ENCODE measurements at places on chromosomes 1 and 21.

GRCh38 chr1:214352838-214353237 is 71.9 kb downstream of the SMYD2 start:
- DNase-seq = no peak

DNA sequence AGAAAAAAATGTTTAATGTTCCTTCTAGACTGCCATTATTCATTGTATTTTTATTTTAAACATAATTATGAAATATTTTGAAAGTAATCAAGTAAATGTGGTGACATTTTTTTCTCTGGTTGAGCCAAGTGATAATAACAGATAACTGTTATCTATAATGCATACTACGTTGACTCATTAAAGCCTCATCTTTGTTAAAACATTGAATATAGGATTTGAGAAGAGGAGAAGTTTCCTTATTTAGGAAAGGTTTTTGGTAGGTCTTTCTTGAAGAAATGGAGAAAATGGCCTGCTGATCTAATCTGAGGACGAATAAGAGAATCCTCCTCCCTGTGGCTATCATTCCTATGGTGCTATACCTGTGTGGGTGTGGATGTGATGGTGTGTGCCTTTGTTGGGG is 89.0 kb downstream of the NFIA start:
- DNase-seq = no peak

GRCh38 chr21:46641656-46642055 is 6.2 kb downstream of the PRMT2 start:
- DNase-seq = no peak

DNA sequence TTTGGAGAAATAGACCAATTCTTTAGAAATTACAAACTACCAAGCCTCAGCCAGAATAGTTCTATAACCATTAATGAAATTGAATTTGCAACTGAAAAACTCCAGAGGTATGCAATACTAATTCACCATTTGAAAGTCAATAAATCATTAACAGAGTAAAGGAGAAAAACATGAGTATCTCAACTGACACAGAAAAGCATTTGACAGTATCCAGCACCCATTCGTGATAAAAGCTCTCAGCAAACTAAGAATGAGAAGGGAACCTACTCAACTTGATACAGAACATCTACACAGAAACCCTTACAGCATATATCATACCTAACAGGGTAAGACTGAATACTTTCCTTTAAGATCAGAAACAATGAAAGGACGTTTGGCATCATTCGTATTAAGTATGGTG is 54.3 kb downstream of the ST6GALNAC5 start:
- no peak for DNase-seq

DNA sequence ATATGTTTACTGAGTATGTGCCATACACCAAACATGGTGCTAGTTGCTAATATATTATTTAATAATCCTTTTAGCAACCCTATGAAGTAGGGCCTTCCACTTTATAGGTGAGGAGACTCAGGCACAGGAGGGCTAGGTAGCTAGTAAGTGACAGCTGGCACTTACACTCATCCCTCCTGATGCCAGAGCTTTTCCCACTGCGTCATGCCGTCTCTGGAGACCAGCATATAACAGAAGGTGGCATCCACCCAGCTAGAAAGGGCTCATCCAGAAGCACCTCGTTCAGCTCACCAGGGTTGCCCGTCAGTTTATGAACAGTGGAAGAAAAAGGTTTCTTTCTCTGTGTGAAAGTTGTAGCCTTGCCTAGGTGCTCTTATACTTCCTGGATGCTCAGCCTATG is 108.9 kb downstream of the NOS1AP start:
- no peak for DNase-seq

DNA sequence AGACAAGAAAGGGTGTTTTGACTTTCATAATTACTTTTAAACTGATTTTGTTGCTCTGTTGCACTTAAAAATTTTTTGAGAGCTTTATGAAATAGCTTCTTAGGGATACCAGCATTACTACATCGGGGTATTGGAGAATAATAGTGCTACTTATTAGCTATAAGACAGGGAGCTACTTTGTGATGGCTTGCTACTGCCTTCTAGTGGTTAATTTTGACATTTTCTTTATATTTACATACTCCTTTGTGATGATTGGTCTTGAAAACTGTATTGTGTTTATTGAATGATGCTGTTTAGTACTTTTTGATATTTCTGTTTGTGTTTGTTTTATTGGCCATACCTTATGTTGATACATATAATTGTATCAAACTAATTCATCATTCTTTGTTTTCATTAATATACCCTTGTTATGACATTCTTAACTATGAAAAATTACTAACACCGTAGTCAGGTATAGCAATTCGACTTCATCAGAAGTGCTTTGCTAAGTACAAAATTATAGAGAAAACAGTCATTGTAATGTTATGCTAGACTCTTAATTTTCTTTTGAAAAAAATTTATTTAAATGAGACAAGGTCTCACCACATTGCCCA is 85.5 kb downstream of the CLIC4 start:
- no peak for DNase-seq

DNA sequence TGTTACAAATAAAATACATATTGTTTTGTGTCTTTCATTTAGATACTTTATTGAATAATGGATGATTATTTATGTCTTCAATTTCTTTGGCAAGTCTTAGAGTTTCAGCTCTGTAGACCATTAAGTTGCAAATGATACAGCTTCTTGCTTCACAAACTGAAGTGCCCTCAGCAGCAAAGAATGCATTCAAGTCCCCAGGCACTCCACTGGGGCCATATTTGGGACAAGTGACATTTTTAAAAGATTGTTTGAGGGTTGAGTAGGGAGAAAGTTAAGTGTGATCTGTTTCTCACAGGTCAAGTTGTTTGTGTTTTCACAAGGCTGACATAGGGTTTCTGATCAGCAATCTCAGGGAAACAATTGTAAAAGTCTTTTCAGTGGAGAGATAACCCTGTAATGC is 400.7 kb downstream of the PLA2G4A start:
- no peak for DNase-seq

GRCh38 chr21:16468184-16468583 is 738.4 kb downstream of the USP25 start:
- no peak for DNase-seq

DNA sequence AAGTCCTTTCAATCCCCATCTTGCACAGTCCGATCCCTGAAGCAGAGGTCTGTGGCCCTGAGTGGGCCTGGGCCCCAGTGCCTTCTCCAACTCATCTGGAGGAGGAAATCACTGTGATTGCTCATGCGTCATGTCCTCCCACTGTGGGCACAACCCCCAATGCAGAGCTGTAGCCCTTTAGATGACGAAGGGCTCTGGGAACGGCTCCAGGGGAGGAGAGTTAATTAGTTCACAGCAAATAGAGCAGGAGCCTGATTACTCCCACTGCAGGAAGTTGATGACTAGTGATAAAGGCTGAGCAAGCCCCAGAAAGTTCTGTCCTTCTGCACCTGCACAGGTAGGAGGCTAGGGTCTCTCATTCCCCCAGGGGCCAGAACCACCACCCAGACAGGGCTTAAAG is 111.5 kb downstream of the CCDC185 start:
- no peak for DNase-seq

DNA sequence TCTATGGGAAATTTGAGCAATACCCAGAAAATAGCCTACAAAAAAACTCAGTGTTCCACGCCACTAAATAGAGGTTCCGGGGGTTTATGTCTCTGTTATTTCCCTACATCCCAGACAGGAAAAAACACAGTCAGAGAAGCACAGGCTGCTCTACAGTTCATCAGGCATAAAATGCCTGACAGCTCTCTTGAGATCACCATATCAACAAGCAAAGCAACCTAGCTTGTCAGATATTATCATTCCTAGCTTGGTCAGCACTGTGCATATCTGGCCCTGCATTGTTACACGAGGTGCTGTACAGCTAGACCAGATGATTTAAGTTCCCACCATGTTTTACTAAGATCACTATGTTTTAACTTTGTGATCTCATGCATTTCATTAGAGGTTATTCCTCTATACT is 172.6 kb downstream of the PTPRC start:
- no peak for DNase-seq

DNA sequence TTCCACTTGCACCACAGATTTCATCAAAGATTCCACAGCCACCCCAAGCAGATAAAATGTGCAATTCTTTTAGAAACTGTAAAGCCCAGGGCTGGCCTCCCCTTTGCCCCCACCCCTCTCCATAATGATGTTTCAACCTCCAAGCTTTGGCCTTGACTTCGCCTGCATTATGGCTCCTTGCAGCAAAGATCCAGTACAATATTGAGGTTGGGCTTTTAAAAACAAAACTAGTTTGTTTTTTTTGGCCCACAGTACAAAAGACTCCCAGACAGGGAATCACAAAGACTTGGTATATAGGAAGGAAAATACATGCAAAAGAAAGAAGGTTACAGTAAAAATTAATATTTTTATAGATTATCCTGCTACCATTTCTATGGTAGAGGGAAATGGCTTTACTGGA is 356.5 kb upstream of the PTBP2 start:
- no peak for DNase-seq

DNA sequence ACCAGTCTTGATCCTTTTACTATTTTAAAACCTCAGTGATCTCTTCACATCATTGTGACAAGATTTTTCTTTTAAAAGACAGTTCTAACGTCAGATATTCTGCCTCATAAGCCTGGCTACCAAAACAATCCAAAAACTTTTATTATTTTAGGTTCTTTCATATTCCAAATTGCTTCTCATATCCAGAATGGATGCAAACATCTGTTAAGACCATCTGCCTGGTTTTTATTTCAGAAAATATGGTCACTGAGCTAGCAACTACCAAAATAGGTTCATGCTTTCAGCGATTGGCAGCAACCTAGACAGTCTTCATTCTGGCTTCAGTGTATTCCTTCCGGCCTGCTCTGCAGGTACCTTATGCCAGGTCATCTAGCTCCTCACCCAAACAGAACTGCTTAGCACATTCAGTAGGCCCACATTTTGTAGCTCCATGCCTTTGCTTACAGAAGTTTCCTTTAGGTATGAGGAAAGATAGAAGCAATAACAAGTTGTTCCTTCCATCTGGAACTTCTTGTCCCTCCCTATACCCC is 59.0 kb upstream of the CACYBP start:
- DNase-seq = no peak

- DNase-seq = no peak
Measured at GRCh38 chr1:182835806-182836205, 3.3 kb upstream of the DHX9 start.

DNA sequence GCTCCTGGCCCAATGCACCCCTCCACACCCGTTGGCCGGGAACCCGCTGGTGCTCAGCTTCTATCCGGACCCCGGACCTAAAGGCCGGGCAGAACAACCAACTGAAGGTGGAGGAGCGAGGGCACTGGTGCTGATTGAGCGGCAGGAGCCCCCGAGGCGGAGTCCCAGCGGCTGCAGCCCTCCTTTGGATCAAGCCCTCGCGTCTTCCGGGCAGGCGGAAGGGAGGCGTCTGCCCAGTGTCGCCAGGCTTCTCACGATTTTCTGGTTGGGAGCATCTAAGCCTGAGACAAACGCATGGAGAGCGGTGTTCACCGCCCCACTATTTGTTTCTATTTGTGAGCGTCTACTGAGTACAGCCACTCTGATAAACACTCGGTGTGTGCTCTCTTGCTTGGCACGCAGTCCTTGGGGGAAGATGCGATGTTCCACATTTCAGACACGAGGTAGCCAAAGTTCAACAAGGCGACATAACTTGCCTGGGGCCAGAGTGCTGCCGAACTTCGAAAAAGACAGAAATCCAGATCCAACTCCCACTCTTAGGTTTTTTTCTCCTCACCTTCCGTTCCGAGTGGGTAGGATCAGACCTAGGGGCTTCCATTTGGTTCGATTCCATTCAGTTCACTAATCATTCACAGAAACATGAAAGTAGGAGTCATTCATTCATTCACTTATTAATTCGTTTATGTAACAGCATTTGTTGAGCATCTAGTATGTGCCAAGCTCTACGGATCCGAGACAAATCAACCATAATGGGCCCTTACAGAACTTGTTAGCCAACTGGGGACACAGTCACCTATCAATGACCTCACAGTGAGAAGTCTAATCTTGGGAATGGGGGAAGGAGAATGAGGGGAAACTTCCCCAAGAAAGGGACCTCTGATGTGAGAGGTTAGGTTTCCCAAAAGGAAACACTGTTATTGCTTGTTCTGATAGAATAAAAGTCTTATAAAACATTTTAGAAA is 4.9 kb upstream of the DMRTA2 start:
- no peak for DNase-seq

- no peak for DNase-seq
Measured at GRCh38 chr1:118325550-118326225, 140.7 kb upstream of the SPAG17 start.

- no peak for DNase-seq
Measured at GRCh38 chr1:193709607-193710006, 523.2 kb upstream of the B3GALT2 start.

GRCh38 chr1:154852845-154853244 is 17.2 kb downstream of the KCNN3 start:
- DNase-seq = no peak

DNA sequence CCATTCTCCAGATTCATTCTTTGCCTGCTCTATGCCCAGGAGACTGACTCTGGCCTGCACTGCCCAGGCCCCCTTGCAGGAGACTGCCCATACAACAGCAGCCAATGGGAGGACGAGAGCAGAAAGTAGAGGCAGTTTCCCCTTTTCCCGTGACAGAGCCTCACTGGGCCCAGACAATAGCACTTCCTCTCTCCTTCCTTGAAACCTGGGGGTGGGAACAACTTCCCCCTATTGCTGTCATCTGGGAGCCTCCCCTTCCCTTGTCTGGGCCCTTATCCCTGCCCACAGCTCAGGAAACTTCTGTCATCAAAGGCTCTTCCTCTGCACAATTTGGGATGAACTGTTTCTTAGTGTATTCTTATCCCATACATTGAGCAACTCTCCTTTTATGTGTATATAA is 60.8 kb upstream of the KCNJ15 start:
- no peak for DNase-seq

GRCh38 chr21:15992171-15992570 is 262.4 kb downstream of the USP25 start:
- DNase-seq = no peak

- DNase-seq = no peak
Measured at GRCh38 chr1:39952359-39953110, 2.4 kb upstream of the MFSD2A start.

- no peak for DNase-seq
Measured at GRCh38 chr21:33244779-33245105, 15.0 kb downstream of the IFNAR2 start.

GRCh38 chr1:222680080-222680479 is 32.2 kb downstream of the AIDA start:
- no peak for DNase-seq

- no peak for DNase-seq
Measured at GRCh38 chr1:233427907-233428306, 100.4 kb downstream of the MAP3K21 start.
